ENCODE measurements at places on chromosomes 2 and 18.
A peak's percentile ranks its signal among the peaks of the same experiment; 100 is the strongest.

- DNase-seq: peak; percentile 91
Measured at GRCh38 chr2:64767670-64768468, 114.2 kb upstream of the SERTAD2 start.

- no peak for DNase-seq
Measured at GRCh38 chr2:120320318-120320851, 25.6 kb upstream of the INHBB start.

- no peak for DNase-seq
Measured at GRCh38 chr2:43537137-43537536, 58.7 kb downstream of the THADA start.

DNA sequence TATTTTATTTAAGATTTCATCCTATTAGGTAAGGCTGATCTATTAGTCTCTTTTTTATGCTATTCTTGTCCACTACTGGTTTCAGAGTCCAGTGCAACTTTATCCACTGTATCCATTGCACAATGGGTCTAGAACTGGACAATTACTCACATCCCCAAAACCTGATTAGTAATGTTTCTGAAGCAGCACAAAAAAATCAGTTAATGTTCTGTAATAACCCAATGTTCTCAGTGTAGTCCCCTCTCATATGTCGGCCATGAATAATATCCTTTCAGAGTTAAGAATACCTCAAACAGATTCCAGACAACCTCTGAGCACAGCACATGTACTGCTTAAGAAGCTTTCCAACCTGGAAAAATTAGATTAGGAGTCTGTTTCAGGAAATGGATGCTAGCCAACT, 29.7 kb downstream of the MGAT4A start:
- no peak for DNase-seq

DNA sequence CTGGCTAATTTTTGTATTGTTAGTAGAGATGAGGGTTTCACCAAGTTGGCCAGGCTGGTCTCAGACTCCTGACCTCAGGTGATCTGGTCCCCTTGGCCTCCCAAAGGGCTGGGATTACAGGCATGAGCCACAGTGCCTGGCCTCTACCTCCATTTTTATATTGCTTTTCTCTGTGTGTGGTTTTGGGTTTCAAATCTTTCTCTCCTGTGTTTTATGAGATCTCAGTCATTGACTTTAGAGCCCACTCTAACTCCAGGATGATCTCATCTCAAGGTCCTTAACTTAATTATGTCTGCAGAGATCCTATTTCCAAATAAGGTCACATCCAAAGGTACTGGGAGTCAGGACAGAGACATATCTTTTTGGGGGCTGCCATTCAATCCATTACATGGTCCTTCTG, 24.7 kb downstream of the ARL4C start:
- DNase-seq: no peak

DNA sequence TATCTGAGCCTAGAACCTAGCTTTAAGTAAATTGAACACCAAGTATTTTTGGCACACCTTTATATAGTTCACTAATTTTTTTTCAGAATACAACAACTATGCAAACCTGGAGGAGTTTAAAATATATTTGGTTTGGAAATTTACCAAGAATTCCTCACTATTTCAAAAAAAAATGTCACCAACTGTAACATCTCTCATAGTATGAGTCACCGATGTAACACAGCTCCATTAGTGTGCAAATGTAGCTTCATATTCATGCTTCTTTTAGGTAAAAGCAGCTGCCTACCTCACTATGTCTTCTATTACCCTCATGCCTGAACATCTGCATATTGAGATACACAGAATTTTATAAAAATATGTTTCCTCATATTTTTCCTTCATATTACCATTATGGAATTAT, 80.5 kb downstream of the NRXN1 start:
- DNase-seq: no peak

DNA sequence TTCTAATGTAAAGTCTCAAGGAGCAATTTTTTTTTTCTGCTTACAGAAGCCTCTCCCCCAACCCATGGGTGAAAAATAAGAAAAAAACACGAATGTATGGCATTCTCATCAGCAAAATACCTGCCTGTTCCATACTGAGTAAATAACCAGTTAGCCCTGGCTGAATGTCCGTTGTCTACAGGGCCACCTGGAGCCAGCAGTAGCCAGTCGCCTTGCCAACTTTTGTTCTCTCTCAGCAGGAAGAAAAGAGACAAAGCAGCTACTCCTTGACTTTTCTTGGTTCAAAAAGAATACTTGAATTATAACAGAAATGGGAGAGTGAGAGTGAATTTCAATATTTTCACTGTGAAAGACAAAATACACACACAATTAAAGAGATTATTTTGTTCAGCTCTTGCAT, 532.9 kb upstream of the CRIM1 start:
- DNase-seq: no peak

DNA sequence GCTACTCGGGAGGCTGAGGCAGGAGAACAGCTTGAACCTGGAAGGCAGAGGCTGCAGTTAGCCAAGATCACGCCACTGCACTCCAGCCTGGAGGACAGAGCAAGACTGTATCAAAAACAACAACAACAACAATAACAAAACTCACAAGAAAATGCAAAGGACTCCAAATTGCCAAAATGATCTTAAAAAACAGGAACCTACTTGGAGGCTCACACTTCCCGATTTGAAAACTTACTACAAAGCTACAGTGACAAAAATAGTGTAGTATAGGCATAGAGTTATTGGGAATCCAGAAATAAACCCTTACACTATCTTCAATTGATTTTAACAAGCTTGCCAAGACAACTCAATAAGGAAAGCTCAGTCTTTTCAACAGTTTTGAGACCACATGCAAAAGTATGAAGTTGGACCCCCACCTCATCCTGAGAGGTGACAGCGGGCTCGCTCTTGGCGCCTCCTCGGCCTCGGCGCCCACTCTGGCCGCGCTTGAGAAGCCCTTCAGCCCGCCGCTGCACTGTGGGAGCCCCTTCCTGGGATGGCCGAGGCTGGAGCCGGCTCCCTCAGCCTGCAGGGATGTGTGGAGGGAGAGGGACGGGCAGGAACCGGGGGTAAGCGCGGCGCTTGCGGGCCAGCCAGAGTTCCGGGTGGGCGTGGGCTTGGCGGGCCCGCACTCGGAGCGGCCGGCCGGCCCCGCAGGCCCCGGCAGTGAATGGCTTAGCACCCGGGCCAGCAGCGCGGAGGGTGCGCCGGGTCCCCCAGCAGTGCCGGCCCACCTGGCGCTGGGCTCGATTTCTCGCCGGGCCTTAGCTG, 18.3 kb upstream of the ACVR2A start:
- DNase-seq: no peak

GRCh38 chr2:171747371-171747770, 60.1 kb downstream of the DYNC1I2 start:
- DNase-seq: no peak

- DNase-seq: no peak
Measured at GRCh38 chr2:212712466-212712865, 173.9 kb upstream of the ERBB4 start.

DNA sequence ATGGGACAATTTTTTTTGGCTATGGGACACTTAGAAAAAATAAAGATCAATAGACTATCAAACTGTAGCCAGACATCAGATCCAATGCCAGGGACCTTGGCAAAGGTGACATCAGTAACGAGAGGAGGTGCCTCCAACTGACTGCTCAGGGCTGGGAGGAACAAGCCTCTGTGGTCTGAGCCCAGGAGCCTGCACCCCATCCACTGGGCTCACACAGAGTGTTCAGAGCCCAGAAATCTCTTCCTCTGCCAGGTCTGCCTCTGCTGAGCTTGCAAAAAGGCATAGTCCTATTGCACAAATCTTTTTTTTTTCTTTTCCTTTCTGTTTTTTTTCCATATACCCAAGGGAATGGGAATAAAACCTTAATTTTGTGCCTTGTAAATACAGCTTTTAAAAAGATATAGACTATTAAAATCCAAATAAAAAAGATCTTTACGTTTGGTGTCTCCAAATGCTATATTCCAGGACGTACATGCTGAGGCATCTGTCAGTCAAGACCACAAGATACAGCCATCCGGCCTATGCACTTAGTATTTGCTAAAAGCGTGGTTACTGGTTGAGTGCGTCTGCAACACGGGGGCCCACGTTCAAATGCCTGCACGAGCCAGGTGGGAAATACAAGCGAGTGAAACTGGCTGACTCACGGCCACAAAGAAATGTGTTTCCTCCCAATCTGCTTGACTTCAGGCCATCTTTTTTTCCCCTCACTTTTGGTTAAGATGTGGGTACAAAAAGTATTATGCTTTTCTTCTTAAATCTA, 7.8 kb upstream of the ARHGAP25 start:
- DNase-seq: no peak

- no peak for DNase-seq
Measured at GRCh38 chr2:108354136-108354535, 23.6 kb upstream of the SULT1C4 start.

GRCh38 chr2:69979902-69980807, 18.7 kb upstream of the ASPRV1 start:
- DNase-seq: no peak

GRCh38 chr2:28438532-28439063, 45.9 kb downstream of the FOSL2 start:
- no peak for DNase-seq

- DNase-seq: peak; percentile 84
Measured at GRCh38 chr2:68837164-68837860, 33.9 kb downstream of the BMP10 start.

All from sciatic nerve (tissue), 2 donors.